ENCODE measurements at places on chromosomes 4 and X.

- no peak for DNase-seq
These were observed 85.9 kb downstream of the ARSJ start for GRCh38 chr4:113893546-113893945.

GRCh38 chr4:126446917-126447316, 1132.2 kb downstream of the FAT4 start:
- no peak for DNase-seq

DNA sequence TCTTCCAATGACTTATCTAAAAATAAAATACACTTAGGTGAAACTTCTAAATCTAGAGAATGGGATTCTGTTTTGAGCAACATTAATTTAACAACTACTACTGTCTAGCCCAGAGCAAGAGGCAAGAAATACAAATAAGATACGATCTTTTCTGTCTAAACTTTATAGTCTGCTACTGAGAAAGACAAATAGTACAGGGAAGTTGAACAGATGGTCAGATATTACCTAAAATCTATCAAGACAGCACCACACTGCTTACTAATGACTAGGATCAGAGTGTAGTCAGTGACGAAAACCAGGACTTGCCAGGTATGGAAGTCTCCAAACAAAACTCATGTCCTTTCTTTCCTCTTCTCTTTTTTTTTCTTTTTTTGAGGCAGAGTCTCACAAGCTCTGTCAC, 7.1 kb downstream of the FAM13A start:
- DNase-seq, result no peak

GRCh38 chrX:129653971-129654651, 645 bp downstream of the APLN start:
- no peak for DNase-seq

DNA sequence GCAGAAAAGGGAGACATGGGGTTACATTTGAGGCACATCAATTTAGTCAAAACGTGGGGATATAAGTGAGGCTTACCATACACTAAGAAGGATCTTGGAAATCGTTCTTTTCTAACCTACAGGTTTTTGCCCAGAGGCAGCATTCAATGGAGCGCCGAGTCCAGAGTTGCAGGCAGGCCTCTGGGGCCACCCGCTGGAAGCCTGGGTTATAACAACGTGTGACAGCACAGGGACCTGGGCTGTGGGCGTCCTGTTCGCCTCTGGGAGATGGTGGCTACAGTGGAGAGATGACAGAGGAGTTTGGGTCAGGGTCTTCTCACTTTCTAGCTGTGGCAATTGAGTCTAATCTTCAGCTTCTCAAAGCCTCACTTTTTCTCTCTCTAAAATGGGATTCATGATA, 53.9 kb downstream of the ENPP6 start:
- DNase-seq, result no peak

GRCh38 chr4:129371065-129371464, 275.1 kb downstream of the C4orf33 start:
- DNase-seq, result no peak

DNA sequence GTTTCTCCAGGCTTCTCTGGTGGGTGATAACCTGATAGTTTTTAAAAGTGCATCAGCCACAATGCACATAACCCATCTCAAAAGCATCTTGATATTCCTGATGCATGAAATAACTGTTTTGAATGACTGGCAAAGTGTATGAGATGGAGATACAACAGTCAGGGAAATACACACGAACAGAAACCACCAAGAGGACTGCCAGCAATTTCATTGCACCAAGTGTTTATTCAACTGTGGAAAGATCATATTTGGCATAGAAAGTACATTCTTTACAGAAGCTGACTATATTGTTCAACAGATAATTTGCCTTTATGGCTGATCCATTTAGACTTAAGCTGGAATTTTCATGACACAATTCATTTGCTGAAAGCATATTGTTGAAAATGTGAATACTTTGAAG, 139.5 kb downstream of the SLIT2 start:
- no peak for DNase-seq

DNA sequence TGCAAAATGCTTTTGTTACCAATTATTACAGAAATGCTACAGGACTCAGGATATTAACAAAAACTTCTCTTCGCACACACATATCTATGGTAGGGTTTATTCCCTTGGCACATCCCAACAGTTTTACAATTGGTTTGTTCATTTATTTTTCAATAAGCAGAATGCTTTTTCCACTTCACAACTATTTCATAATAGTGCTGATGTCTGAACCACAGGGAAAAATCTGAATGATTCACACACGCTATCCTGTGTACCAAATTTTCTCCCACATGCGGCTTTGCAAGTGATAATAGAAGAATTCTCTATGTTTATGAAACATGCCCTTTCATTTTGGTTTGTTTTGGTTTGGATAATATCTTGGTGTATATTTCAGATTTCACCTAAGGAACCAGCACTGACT, 725.7 kb upstream of the TENM3 start:
- DNase-seq, result no peak

DNA sequence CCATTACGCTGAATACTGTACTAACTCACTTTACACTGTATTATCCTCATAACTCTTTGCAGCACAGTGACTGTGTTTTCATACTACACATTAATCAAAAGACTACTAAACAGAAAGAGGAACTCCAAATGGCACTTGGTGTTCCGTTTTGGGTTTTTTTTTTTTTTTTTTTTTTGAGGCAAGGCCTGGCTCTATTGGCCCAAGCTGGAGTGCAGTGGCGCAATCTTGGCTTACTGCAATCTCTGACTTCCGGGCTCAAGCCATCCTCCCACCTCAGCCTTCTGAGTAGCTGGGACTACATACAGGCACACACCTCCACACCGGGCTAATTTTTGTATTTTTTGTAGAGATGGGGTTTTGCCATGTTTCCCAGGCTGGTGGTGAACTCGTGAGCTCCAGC, 10.7 kb downstream of the KLHL8 start:
- DNase-seq, result peak; percentile 17

DNA sequence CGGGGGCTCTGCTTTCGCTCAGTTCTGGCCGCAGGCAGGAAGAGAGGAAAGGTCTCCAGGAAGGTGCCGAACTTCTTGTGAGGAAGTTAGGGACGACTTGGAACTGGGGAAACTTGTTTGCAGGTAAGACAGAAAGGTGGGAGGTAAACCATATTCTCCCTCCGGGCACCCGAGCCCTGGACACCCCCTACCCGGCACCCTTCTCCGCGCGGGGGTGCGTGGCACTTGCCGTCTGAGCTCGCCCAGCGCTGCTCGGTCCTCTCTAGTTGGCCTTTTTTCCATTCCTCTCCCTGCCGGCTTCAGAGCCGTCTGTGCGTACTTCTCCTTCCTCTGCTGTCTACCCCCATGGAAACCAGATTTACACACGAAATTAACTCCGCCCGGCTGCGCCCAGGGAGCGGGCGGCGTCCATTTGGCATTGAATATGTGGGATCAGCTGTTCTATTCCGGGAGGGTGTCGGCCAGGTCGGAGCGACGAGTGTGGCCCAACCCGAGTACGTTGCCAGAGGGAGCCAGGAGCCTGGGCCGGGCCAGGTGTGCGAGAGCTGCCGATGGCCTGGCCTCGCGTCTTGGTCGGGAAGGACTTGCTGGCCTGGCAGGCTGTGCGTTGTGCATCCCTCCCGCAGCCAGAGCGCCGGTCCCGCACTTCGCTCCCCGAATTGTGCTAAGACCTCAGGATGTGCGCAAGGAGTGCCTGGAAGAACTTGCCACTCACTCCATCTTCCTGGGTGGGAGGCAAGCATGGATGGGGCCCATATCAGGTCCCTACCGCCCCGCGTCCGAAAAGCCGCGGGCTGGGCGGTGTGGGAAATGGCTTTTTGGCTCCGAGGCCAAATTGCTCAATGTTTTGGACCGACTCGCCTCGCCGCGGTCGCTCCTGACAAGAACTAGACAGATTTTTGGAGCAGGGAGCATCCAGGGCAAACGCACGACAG, 1.7 kb downstream of the PDGFRA start:
- DNase-seq, result no peak

GRCh38 chr4:13865871-13866669, 238.5 kb upstream of the BOD1L1 start:
- no peak for DNase-seq

DNA sequence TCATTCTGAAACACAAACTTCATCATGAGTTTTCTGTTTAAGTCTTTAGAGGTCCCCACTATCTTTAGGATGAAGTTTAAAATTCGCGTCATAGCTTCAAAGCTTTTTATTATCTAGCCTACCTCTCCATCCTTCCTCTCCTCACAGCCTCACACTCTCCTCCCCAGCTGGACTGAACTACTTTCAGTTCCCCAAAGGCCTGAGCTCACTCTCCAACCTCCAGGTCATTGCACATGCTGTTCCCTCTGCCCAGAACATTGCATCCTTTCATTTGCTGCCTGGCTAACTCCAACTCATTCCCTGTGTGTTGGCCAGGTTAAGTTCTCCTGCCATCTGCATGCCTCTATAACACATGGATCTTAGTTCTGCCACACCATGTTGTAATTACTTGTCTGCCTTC, 2.9 kb upstream of the OTUD5 start:
- DNase-seq, result no peak

GRCh38 chr4:161540265-161540664, 623.5 kb downstream of the FSTL5 start:
- DNase-seq, result no peak

GRCh38 chrX:155893521-155893920, 12.4 kb downstream of the VAMP7 start:
- DNase-seq, result no peak

DNA sequence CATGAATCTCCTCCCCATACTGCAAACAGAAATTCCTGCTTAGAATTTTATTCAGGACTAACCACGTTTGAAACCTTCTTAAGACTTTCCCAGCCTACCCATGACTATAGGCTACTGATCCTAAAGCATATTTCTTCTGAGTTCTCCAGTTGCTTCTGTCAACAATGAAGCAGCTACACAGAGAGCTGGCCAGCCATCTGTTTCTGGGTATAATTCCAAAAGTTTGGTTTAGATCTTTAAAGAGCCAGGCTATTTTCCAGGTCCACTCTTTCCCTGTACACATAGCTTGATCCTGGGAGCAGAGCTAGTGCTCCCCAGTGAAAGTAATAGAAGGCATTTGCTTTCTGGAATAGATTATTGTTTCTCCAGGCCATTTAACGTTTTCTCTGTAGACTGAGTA, 4.0 kb upstream of the ITM2A start:
- DNase-seq, result no peak

DNA sequence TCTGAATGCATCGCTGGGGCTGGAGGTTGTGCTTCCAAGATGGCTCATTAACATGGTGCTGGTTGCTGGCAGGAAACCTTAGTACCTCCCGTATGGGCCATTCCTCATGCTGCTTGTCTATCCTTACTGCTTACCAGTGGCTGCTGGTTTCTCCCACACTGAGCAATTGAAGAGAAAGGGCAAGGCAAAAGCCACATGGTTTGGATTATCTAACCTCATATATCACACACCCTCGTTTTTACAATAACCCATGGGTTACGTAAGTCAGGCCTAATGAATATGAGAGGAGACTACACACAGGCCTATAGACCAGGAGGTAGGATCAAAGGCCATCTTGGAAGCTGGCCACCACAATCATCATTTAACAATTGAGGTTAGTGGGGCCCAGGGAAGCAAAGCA, 141.8 kb upstream of the EDNRA start:
- no peak for DNase-seq

- DNase-seq, result no peak
These were observed 4.9 kb downstream of the BCAP31 start for GRCh38 chrX:153719238-153719637.

- no peak for DNase-seq
These were observed 51.6 kb downstream of the WDFY3 start for GRCh38 chr4:84914686-84915395.

- no peak for DNase-seq
These were observed 44.3 kb upstream of the PPP2R3B start for GRCh38 chrX:431056-431455.

DNA sequence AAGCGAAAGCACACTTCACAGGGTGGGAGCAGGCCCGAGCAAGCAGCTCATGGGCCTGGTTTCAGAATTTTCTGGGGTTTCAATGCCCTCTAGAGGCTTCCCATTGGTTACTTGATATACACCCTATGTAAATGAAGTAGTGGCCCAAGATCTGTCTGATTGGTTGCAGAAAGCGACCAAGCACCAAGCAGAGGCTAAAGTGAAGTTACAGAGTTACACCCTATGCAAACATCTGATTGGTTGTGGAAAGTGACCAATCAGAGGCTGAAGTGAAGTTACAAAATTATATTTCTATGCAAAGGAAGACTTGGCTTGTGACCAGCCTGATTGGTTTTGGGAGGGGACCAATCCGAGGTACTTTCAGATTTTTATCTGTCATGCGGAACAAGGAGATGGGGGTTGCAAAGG, 8.2 kb downstream of the FHIP1A start:
- DNase-seq, result no peak

- no peak for DNase-seq
These were observed 80.0 kb downstream of the NWD2 start for GRCh38 chr4:37324546-37324945.

- DNase-seq, result no peak
These were observed 349.8 kb upstream of the KLHL4 start for GRCh38 chrX:87167841-87168240.

DNA sequence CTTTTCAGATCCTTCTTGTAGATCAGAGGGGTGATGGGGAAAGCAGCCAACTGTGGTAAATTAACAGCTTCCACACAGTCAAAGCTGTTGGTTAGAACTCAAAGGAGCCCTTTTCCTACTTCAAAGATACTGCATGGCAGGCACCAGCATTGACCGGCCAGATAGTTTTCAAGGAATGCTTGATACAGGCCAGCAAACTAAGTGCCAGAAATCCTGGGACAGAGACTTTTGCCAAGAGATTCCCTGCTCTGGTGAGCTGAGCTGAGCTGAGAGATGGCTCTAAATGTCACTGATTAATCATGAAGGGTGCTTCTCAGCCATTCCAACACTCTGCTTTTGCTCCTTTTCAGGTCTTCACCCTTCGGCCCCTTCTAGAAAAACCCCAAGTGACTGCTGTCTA, 131.6 kb upstream of the MED14 start:
- no peak for DNase-seq

DNA sequence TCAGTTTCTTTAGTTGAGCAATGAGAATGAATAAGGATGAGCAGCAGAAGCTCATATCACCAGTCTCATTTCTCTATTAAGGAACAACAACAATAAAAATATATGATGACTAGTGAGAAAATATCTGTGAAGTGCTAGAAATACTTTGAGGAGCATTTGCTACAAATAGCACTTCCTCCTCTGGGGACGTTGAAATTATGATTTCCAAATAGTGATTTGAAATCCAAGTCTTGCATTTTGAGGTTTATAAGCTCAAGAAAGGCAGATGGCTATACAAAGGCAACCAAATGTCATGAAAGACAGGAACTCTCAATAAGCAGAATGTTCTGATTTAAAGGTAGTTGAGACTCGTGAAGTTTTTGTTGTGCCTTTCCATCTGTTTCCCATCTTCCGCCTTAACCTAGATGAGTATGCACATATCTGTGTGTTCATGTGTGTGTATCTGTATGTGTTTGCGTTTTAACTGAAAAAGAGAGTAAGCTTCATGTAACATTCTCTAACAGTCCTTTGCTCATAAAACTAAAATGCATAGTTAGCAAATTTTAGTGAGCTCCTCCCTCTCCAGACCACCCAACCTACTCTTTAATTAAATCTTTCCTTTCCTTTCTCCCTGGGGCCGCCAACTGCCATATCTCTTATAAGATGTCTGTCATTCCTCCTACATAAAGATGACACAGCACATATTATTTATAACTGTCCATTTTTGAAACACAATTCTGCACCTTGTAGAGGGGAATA, 222.6 kb upstream of the RASGEF1B start:
- DNase-seq, result no peak

GRCh38 chr4:1294891-1295290, 5.2 kb downstream of the MAEA start:
- DNase-seq, result no peak

All from germinal center (tissue), 1 donor.